Mesothelial cell of epicardium (in vitro differentiated cells): ENCODE measurements at places on chromosomes 3 and 15.

DNA sequence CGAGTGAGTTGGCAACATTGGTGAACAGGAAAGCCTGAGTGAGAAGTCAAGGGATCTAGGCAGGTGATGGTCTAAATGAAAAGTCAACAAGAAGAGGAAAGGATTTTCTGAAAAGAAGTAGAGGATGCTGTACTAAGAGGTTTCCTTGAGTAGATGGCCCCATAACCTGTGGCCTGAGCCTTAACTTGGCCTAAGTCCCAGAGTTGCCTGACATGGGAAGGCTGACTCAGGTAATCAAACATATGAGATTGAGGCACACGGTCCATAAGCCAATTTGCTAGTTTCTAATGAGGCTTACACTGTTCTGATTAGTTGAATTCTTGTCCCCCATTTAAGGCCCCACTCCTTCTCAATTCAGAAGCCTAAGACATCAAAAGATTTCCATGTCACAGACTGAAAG, 262.5 kb upstream of the LMCD1 start:
- no peak for DNase-seq

- DNase-seq: peak; percentile 17
These were observed 51.9 kb downstream of the SLC41A3 start for GRCh38 chr3:126031981-126032471.

DNA sequence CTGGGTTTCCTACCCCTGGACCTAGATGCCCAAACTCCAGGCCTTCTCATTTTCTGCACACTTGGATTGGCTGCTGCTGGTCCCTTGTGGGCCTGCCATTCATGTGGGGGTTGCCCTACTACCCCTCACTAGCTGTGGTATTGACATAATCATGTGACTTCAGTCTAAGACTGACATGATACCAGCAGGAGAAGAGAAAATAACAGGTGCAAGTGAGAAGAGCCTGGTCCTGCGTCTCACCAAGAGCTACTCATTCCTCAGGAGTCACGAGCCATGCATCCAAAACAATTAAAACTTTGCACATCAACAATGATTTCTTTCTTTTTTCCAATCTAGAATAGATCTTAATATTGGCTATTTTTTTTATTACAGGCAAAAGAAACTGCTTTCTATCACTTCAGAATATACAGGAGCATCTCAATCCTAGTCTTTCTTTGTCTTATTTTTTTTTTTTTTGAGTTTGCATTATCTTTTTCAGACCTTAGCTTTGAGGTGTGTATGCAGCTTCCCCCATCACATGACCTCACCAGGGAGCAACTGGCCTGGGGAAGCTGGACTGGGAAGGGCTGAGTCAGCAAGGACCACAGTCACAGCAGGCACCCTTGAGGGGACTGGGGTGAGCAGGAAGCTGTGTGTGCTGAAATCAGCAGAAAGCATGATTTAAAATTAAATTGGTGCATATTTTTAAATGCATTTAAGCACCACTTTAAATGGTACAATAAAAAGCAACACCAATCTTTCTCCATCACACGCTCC, 27.6 kb downstream of the SLC9A9 start:
- no peak for DNase-seq

DNA sequence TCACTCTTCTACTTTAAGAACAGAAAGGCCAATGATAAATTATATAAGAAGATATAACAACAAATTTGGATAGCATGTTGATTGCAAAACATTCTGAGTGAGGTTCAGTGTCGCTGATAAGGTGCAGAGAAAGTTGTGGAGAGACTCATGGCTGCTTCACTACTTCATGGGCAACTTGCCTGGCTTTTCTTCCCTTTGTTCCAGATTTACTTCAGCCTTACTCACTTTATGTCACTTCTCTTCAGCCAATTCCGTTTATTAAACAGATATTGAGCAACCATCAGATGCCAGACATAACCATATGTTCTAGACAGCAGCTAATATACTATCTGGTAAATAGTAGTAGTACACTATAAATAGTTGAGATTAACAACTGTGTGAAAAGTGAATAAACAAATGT, 150.0 kb upstream of the CHL1 start:
- DNase-seq: no peak

DNA sequence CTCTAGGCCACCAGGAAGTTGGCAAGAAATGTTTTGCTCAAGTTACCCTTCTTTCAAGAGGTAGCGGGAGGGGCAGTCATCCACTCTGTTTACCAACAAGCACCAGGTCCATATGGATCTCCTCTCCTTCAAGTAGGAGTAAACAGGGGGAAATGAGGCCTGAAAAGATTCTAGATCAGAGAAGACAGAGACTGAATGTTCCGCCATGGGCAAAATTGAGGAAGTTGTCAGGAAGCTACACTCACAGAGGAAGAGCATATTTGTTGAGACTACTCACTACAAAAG, 81.6 kb downstream of the KLF15 start:
- DNase-seq: no peak

DNA sequence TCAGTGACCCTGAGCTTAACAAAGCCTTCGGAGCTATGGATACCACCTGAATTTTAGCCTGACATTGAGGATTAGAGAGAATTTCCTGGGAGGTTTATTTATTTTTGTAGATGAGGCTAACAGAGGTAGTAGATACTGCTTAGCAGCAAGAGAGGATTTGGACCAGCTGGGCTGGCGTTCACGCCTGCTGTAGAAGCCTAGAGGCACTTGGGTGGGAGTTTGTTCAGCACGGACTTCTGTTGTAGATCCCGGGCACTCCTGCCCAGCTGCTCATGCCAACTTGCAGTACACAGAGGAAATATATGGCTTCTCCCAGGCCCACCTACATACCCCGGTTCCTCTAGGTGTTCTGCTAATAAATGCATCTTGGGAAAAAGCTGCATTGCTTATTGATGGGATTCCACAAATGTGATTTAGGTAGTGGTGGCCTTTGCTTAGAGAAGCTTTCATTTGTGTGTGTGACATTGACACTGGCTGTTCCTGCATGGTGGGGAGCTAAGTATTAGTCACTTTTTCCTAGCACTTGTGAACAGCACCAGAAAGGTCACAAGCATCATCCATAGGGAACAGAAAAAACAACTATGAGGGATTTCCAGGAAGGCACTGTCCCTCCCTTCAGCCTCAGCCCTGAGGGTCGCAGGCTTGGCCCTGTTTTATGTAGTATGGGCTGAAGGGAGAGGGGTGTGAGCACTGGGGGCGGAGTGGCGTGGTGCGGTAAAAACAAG, 324.8 kb upstream of the LRRFIP2 start:
- no peak for DNase-seq

DNA sequence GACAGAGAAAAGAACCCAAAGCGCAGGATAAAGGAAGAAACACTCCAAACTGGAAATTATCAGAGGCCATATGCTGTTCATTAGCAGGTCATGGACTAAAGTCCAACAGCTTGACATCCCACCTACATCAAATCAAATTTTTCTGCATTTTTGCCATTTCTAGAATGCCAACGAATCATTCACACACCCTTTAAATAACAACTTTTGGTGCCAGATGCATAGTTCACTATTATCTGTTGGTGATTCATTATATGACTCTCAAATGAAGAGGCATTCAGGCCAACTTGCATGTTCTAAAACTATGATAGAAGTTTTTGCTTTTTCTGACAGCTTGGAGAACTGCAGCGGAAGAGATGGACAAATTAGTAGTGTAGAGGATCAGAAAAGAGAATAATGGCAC, 529.8 kb upstream of the NAALADL2 start:
- DNase-seq: no peak
